ENCODE measurements at places on chromosomes 16 and 17.

DNA sequence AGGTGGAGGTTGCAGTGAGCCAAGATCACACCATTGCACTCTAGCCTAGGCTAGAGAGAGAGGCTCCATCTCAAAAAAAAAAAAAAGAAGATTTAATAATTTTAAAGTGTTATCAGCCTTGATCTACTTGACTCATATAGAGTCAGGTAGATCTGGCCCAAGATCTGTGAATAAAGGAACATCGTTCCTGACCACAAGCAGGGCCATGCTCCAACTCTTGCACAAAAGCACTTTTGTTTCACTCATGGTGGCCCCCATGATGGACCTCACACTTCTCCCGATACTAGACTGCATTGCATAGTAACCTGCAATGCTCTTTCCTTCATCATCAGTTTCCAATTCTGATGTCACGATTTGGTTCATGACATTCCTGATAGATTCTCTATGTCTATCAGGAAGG, 5.2 kb upstream of the MYH11 start:
- no peak for DNase-seq

DNA sequence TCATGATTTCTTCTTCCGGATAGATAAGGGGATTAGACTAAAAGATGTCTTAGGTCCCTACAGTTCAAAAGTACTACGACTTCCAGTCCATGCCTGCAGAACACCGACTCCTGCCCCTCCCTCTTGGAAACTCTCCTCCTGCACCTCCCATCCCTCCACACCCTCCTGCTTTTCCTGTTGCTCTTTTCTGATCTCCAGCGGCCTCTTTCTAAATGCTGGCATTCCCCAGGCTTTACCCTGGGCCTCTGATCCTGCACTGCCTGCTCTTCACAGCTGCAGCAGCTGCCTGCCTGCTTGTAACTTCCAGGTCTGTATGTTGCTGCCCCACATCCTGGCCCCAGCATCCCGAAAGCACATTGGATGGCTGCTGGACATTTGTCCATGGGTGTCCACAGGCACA, 154.2 kb downstream of the KCNJ12 start:
- DNase-seq: no peak

- DNase-seq: no peak
Measured at GRCh38 chr17:6577686-6578263, 21.4 kb upstream of the PITPNM3 start.

DNA sequence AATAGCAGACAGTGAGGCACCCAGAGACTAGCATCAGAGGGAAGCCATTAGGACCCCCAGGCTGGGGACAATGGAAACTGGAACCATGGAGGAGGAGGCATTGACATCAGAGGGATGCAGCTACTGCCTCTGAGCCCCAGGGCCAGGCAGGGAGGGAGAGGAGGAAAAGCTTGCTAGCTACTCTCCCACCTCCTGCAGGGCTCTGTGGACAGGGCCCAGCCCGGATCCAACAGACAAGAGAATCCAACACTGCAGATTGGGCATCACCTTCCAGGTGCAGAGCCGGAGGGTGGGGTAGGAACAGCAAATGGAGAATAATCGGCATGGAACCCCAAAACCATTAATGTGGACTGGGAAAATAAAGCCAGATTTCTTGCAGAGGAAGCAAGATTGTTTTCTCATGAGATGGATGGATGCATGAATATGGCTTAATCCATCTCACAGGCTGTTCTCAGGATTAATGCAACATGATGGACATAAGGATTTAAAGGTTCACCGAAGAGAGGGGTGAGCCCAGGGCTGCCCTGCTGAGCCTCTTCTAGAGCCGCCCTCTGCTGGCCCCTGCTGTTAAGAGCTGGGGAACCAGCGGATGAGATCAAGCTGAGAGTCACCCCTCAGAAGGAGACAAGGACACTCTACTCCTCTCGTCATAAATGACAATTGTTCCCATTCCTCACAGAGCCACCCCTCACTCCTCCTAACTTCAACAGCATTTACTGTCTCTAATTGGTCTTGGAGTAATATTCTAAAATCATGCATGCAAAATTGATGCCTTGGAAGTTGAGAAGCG, 48.8 kb downstream of the DNAH3 start:
- no peak for DNase-seq

GRCh38 chr16:67653128-67653788, 6.8 kb downstream of the ACD start:
- no peak for DNase-seq

DNA sequence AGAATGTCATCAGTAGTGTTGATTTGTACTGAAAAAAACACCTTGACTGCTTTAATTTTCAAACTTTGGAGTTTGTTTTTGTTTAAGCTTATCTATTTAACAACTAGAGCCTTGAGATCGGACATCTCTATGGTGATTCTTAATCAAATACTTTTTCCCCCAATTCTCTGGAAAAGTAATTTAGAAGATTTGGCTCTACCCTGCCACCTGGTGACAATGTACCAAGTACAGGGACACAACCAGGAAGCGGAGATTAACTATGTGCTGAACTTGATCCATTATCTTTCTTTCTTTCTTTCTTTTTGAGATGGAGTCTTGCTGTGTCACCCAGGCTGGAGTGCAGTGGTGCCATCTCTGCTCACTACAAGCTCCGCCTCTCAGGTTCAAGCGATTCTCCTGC, 30.8 kb downstream of the USP43 start:
- DNase-seq: no peak

GRCh38 chr16:89404561-89404960, 85.8 kb downstream of the ANKRD11 start:
- DNase-seq: no peak

GRCh38 chr17:68993112-68993511, 37.9 kb upstream of the ABCA8 start:
- no peak for DNase-seq
